ENCODE measurements at places on chromosomes 5 and 9.

DNA sequence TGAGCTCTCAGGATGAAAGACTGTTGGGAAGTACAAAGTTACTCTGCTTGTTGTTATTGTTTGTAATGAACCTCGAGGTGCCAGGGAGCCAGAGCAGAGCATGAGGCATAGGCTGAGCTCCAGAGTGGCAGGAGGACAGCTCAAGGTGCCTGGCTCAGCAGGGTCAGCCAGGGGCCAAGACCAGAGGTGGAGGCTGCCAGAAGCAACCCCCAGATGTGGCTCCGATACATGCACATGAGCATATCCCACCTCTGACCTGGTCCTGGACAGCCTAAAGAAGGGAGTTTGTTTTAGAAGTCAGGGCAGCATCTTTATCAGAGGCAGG is 105.6 kb downstream of the PSD2 start:
- peak; percentile 28 for DNase-seq

DNA sequence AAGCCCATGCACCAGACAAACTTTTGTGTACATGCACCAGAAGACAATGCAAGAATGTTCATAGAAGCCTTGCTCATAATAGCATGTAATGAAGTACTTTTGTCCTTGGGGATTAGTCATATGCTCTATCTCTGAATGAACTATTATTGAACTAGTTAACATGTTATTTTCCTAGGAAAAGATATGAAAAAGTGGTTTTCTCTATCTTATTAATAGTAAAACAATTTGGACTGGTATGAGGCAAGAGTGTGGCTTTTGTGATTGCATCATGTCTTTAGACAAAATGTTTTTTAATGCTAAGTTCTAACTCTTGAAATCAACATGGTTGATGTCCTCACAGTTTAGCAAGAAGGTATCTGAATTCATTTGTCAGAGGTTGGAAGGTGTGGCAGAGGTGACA is 55.7 kb upstream of the SPDL1 start:
- DNase-seq = no peak

DNA sequence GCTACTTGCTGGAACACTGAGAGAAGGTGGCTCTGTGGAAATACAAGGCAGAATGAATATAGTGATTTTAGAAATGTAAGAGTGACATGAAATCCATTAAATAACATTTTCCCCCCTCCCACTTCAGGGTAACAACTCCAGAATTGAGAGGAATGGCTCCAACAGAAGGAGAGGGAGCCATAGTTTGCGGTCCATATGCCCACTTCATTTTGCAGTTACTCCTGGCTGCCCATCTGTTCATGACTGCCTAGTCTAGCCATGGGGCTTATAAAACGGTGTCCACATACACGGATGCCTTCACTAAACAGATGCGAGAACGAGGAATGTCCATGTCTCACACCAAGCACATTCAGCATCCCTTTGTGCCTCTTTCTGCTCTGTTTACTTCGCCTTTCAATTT is 186.7 kb downstream of the TMEM38B start:
- DNase-seq = no peak

- DNase-seq = peak; percentile 69
Measured at GRCh38 chr9:36008774-36009300, 27.9 kb upstream of the RECK start.

- DNase-seq = no peak
Measured at GRCh38 chr5:81907012-81907635, 64.7 kb upstream of the ATG10 start.
